ENCODE measurements at places on chromosomes 6 and 20.
A peak's percentile ranks its signal among the peaks of the same experiment; 100 is the strongest.

- DNase-seq: no peak
These were observed 8.8 kb downstream of the CD109 start for GRCh38 chr6:73704798-73705197.

GRCh38 chr6:44960898-44961297 is 367.2 kb upstream of the RUNX2 start:
- DNase-seq: no peak

DNA sequence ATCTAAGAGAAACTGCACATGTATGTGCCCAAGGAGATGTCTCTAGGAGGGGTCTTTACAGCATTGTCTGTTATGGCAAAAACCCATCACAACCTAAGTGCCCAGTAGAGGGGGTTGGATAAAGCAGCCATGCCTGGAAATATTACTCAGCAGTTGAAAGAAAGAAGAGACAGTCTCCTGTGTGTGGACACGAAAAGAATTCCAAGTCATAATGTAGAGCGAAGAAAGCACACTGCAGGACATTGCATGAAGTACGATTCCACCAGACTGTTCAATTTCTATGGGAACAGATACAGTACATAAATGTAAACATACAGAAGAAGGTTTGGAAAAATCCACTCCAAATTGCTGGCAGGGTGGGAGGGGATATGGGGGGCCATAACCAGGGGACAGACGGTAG is 7.3 kb upstream of the TGM2 start:
- no peak for DNase-seq

GRCh38 chr6:73309535-73309784 is 44.6 kb downstream of the DPPA5 start:
- no peak for DNase-seq

DNA sequence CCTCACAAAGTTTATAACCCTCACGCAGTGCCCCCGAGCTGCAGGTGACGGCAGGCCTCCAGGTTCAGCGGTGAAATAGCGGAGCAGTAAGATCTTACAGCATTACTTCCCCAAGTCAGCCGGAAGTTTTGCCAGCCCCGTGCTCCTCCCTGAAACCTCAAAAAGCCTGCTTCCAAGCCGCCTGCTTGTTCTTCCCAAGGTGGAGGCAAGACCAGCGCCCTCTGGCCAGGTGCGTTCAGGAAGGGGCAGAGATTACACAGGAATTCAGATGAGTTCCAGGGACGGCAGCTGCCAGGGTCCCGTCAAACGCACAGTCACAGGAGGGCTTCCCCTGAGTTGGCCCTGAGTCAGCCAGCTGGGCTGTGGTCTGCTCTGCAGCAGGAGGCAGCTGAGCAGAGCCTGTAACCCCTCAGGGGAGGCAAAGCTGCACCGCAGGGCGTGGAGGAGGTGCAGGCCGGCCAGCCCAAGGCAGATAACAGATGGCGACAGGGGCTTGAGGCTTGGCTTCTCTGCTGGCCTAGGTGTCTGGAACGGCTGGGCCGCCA is 124.1 kb upstream of the RPS6KA2 start:
- no peak for DNase-seq

DNA sequence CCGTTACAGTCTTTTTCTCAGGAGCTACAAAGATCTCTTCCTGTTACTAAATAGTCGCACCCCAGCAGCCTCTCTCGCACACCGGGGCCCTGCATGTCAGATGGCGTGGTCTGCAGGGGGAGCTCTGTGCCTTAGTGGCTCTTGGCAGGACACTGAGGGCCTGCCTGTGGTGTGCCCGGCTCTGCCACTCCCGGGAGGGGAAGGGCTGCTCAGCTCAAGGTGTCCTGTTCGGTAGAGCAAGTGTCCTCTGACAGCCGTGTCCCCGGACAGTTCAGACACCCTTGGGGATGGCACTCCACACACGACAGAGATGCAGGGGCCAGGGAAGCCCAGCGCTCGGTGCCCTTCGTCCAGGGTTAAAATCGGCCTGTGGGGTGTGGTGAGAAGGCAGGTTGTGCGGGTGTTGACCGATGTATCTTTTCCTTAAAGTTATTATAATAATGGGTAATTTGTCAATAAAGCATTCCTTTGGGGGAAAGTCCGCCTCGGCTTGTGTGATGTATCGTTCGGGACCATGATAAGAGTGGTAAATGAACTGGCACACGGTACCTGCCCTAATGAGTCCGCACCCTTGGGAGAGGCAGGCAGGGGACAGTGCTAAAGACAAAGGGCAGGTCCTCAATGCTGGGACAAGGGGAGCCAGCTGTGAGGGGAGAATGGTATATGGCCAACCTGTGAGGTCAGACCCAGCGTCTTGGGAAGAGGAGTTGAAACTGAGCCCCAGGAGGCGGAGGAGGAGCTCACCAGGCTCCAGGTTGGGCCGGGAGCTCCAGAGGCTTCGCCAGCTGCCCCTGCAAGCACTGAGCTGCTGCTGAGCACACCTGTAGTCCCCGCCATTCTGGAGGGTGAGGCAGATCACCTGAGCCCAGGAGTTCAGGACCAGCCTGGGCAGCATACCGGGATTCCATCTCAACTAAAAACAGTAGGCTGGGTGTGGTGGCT is 3.6 kb upstream of the DNAJC5 start:
- no peak for DNase-seq

GRCh38 chr6:37714836-37715420 is 17.2 kb upstream of the MDGA1 start:
- no peak for DNase-seq

- peak; percentile 40 for DNase-seq
These were observed 13.6 kb upstream of the C20orf144 start for GRCh38 chr20:33648396-33649004.

GRCh38 chr20:33408716-33409654 is 7.7 kb upstream of the CDK5RAP1 start:
- DNase-seq: no peak

DNA sequence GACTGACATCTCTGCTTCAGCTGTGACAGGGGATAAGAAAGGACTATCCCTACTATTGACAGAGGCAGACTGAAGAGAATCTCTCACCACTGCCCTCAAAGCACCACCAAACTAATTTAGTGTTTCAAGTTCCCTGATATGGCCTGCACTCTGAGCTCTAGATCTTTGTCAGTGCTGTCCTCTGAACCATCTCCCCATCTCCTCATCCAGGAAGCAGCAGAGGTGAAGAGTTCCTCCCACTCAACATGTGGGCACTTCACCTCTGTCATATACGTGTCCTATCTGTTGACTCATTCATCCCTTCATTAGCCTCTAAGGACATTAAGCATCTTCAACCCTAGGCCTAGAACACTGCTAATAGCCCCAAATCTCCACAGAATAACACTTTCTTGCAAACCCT is 14.1 kb downstream of the FAM210B start:
- peak; percentile 17 for DNase-seq

GRCh38 chr20:64053841-64054661 is 4.6 kb upstream of the SOX18 start:
- DNase-seq: peak; percentile 59

DNA sequence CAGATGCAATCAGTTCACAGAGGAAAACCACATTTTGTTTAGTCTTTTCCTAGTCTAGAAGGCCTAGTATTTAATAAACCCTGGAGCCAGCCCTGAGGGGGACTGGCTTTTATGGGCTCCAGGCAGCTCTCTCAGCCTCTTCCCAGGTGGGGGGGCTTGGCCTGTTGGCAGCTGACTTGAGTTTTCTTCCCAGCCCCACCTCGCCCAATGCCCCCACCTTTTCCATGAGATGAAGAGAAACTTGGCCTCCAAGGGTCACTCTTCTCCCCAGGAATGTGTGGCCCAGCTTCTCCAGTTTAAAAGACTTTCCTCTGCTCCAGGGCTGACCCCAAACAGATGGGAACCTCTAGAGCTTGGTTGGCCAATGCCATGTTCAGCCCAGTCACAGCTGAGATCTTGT is 196.1 kb downstream of the BMP7 start:
- DNase-seq: no peak

DNA sequence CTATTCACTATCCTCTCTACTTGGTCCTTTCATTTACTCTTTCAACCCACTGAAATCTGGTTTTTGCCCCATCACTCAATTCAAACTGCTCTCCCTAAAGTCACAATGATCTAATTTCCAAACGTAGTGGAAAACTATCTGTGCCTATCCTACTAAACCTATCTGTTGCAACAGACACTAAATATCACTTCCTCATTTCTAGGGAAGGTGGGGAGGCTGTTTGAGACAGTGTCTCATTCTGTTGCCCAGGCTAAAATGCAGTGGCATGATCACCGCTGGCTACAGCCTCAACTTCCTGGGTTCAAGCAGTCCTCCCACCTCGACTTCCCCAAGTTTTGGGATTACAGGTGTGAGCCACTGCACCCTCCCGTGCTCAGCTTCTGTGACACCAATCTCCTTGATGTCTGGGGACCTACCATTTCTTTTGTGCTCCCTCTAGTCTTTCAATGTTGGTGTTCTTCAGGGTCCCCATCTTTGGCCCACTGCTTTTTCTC is 8.8 kb downstream of the RANBP9 start:
- DNase-seq: no peak

DNA sequence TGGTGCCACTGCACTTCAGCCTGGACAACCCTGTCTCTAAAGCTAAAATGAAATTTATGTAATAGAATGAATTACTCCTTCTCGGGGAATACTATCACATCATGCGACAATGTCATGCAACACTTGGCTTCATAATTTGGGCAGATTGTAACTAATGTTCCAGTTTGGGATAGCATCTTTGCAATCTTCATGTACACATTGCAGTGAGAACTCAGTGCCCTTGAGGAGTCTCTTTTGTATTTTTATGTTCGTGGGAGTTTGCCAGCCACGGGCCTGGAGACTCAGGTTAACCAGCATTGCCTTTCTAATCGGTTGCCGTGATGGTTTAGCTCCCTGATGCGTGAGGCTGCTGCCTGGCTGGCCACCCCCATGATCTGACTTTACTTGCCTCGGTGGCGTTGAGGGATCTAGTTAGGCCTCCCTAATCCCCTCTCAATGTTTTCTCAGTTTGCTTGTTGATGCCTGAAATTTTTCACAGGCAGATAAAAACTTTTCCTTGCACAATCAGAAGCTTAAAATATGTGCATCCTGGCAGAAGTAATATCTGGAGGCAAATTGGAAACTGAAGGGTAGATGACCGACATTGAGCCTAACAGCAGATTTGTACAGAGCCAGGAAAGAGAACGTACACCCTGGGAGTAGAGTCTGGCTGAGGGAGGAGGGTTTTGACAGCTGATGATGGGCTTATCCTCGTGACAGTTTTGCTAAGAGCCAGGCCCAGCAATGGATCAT is 2.4 kb downstream of the GMPR start:
- DNase-seq: no peak

Measured in Caco-2 (cell line).